Stimulated activated CD8-positive, alpha-beta memory T cell treated with anti-CD3 and anti-CD28 coated beads, Interleukin-4, amount 100 ng/mL, for 1 hour (primary cell): ENCODE measurements at places on chromosomes 11 and 22.

DNA sequence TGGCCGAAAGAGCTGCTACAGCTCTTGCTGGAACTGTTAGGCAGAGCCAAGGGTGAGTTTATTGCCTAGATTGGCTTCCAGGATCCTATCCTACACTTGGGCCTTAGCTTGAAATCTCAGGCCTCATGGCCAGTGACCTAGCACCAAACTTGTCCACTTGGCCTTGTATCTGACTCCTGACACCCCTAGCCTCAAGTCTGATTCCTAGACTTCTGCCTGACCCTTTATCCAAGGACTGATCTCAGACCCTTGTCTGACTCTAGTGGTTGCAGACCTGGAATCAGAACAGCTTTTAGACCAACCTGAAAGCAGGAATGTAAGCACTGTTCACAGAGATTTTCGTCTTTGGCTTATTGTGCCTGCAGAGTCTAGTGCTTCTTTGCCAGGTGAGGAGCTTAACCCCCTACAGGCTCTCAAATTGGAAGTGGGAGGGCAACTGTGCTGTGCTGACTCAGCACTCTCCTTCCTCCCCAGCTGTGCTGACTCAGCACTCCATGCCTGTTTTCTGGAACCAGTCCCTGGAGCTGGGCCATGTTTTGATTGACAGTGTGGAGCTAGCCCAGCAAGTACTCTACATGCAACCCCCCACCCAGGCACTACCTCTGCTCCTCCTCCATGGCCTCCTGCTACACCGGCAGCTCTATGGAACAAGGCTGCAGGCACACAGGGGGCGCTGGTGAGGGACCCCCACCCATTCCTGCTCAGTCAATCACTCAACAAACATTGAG is 35.1 kb downstream of the RRP8 start:
- DNase-seq, result no peak

GRCh38 chr11:77062924-77063323 is 3.8 kb upstream of the CAPN5 start:
- no peak for DNase-seq

DNA sequence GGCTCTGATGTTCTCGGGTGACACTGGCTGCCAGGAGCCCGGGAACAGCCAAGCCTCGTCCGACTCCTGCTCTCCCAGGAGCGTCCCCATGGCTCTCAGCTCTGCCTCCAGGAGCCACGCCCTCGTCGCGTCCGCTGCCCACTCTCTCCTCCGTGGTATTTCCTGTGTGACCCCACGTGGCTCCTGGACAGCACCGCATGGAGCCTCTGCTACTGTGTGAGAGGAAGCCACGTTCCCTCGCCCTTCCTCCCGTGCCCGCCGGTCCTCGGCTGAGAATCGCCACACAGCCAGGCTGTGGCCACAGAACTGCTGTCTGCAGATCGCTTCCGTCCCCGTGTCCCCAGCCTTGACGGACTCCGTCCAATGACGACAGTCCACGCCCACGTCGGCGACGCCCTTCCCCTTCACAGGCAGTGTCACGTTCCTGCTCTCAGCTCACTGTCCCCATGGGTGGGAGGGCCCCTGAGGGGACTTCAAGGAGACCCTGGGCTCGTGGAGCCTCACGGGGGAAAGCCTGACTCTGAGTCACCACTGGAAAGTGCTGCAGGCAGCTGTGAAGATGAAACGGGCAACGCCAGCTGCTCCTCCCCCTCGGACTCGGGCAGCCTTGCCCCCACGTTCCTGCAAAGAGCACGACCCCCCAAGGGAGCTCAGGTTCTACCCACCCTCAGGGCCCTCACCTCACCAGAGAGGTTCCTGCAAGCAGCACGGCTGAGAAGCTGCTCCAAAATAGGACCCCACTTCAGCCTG is 458.5 kb downstream of the BRD1 start:
- no peak for DNase-seq

DNA sequence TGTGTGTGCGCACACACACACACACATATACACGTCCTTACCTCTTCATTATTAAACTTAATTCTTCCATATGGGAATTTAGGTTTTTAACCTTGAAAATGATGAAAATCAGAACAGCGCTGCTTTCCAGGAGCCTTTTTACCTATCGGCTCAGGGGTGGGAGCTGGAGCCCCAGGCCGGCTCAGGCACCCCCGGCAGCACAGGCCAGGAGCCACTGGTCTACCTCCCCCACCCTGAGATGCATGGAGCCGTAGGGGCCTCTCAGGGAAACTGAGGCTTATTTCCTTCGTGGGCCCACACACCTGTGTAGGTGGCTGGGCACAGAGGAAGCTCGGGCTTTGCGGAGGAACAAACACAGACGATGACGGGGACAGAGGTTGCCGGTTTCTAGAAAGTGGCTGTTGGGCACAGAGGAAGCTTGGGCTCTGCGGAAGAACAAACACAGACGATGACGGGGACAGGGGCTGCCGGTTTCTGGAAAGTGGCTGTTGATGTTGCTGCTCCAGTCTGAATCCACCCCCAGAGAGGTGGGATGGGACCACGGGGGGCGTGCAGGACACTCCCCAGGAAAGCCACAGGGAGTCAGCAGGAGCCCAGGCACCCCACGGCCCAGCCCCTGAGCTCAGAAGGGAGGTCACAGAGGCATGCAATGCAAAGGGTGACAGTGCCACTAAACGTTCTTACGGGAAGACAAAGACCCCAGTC is 149.4 kb downstream of the BRD1 start:
- no peak for DNase-seq

DNA sequence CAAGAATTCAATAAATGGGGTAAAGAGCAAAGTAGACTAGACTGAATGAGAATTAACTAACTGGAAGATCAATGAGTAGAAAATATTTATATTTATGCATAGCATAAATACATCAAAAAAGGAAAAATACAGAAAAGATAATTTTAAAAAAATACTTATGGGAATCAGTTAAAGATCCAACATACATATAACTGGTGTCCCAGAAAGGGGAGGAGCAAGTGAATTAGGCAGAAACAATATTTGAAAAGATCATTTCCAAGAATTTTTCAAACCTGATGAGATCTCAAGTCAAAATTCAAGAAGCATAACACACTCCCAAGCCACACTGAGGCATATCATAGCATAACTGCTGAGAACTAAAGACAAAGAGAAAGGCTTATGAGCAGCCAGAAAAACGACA is 62.7 kb upstream of the SHISAL1 start:
- no peak for DNase-seq

DNA sequence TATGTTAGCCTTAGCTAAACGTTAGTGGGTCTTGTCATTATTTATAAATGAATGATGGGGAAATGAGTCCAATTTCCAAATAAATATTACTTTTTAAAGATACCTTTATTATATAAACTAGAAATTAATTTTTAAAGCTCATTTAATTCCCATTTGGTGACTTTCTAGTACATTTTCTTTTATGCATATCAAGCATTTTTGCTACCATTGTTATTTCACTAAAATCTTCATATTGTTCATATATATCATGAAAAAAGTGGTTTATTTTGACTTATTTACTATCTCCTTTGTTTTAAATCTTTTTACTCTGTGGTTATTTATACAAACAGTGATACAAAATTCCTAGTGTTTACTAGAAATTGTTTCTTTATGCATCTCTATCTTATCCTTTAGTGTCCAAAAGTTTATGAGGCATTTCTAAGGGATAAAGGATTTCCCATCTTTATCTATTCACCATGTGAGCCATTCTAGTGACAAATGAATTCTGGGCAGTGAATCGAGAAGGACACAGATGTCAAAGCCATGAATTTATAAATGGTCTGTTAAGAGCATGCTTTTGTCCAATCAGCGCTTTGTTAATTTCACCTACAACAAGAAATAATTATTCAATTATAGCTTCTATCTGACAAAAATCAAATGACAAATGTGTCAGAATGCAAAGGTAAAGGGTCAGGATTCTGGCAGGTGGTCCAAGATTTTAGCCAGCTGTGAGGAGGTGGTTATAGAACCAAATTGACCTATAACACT is 70.6 kb downstream of the PRMT3 start:
- no peak for DNase-seq

- no peak for DNase-seq
These were observed 2.6 kb downstream of the KCNQ1 start for GRCh38 chr11:2447253-2447950.

- no peak for DNase-seq
These were observed 6.5 kb downstream of the RBFOX2 start for GRCh38 chr22:36022162-36022561.

DNA sequence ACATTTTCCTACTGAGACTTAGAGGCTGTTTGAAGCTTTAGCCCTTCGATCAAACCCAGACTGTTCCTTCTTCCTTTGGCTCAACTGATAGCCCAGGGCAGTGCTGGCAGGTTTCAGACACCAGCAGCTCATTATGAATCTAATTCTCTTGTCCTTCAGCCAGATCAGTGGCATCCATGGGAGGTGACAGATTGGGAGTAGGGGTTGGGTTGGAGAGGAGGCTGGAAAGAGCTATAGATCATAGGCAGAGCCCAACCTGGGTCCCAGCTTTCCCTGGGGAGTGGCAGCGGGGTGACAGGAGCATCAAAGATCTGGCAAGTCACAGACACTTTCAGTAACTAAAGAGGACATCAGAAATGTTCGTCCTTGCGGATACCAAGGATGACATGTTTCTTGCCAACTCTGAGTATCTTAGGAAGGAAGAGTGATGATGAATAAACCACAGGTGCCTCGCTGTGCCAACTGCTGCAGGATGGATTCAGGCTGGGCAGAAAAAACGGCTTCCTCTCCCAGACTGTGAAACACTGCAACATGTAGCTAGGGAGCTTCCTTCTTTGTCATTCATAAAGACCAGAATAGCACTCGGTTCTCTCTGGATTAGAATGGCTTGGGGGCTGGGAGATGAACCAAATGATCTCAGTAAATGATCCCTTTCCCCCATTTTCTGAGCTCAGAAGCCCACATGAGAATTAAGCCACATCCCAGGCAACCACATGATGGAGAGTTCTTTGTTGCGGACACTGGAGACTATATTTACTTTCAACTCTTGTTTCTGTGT is 19.1 kb downstream of the ABCC8 start:
- DNase-seq, result no peak

- DNase-seq, result peak; percentile 97
These were observed at the start of gene STIP1 for GRCh38 chr11:64185693-64186491. Gene STIP1 (plus strand): TSS chr11:64186171. CDS start chr11:64186262, 91 bp downstream.

GRCh38 chr22:46878191-46878948 is 115.9 kb downstream of the TBC1D22A start:
- DNase-seq, result no peak

GRCh38 chr11:119750056-119750455 is 21.1 kb upstream of the NECTIN1 start:
- DNase-seq, result no peak

- no peak for DNase-seq
These were observed at the start of gene DENND5A for GRCh38 chr11:9265211-9266131. Gene DENND5A (minus strand): TSS chr11:9265350. CDS start chr11:9265069, 281 bp downstream.

DNA sequence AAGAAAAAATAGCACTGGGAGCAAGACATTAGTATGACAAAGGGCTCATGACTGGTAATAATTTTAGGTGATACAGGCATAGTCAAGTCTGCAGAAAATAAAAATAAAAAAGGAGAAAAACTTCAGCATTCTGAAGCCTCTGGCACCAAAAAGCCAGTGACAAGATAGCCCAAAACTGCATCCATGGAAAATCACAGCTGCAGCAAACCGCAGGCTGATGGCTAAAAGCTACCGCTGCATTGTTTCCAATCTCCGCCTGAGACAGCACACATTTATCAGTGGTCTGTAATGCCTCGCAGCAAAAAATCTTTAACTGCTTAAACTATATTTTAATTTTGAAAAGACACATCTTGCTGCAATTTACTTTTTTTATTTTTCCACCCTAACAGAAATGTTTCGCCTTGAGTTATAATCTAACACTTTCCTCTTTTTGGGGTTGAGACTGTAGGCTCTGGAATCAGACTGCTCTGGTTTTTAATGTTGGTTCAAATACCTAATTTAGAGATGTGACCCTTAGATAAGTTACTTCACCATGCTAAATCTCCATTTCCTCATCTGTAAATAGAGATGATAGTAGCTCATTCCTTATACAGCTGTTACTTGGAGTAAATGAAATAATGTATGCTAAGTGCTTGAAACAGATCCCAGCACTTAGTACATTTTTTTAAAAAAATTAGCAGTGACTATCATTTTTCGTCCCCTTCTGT is 42.0 kb upstream of the FIBIN start:
- DNase-seq, result no peak

DNA sequence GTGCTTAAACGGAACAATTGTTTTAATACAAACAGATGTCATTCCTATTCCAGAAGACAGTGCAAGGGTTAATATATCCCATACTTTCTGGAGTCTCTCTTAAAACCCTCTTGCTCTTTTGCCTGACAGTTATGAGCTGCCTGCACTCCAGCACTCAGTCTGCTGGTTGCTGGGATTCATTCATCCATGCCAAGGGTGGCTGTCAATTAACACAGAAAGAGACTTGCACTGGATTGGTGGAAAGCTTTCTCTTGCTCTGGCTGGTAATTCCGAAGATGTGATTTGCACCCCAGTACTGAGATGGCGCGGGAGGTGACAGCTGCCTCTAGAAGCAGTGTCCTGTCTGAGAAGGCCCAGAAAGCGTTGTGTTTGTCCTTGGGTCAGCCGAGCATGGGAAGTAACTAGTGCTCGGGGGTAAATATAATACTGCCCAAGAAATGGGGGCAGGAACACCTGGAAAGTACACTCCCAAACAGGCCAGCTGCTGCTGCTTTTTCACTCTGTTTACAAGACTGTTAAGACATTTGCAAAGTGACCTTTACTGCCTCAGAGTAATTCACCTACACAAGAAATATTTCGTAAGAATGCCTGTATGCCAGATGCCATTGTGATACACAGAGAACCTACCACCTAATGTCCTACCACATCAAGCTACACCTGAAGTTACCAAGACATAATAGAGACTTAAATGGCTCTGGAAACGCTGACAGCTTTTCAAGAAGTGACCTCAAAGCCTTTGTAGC is 20.5 kb downstream of the SCUBE2 start:
- no peak for DNase-seq

- no peak for DNase-seq
These were observed 12.2 kb upstream of the PIM3 start for GRCh38 chr22:49948116-49948957.

GRCh38 chr11:75242722-75243600 is 2.4 kb downstream of the TPBGL start:
- DNase-seq, result no peak

GRCh38 chr11:134069426-134070341 is 812 bp downstream of the JAM3 start:
- no peak for DNase-seq
